ENCODE measurements at places on chromosomes 1 and 21. TPM values are rescaled to one million over a fixed set of nuclear protein-coding genes. Genes with fewer than 3 reads are reported as not detected.

GRCh38 chr1:169879034-169879840 lies 14.5 kb downstream of the SCYL3 start:
- DNase-seq: no peak

NRAS gene
- 36.6 TPM for total RNA-seq

DNA sequence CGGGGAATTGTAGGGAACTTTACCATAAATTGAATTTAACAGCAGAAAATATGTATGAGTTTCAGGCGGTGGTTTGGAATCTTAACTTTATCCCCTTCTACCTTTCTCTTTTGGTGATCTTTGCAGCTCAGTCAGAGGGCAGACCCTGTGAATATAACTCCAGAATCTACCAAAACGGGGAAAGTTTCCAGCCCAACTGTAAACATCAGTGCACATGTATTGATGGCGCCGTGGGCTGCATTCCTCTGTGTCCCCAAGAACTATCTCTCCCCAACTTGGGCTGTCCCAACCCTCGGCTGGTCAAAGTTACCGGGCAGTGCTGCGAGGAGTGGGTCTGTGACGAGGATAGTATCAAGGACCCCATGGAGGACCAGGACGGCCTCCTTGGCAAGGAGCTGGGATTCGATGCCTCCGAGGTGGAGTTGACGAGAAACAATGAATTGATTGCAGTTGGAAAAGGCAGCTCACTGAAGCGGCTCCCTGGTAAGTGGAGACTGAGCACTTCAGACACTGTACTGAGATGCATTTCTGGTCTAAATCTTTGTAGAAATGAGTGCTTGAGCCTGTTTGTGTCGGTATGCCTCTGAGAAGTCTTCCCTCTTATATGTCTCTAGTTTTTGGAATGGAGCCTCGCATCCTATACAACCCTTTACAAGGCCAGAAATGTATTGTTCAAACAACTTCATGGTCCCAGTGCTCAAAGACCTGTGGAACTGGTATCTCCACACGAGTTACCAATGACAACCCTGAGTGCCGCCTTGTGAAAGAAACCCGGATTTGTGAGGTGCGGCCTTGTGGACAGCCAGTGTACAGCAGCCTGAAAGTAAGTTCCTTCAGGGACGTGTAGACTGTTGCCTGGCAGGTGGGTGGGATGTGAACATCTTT lies 1.5 kb downstream of the CCN1 start:
- peak; percentile 90 for DNase-seq

DNA sequence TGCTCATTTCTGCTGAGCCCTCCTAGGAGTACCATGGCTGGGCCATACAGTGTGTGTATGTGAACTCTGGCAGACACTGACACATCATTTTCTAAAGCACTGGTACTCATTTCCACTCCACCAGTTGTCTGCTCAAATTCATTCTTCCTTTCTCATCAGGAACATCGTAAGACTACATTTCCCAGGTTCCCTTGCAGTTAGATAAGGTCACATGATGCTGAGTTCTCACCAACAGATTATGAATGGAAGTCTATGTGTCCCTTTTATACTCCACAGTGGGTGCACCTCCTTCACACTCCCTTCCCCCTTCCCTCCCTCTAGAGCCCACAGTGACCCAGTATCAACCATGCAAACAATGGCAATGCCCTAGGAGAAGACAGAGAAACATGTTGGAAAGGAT lies 38.3 kb upstream of the PAX7 start:
- DNase-seq: no peak

DNA sequence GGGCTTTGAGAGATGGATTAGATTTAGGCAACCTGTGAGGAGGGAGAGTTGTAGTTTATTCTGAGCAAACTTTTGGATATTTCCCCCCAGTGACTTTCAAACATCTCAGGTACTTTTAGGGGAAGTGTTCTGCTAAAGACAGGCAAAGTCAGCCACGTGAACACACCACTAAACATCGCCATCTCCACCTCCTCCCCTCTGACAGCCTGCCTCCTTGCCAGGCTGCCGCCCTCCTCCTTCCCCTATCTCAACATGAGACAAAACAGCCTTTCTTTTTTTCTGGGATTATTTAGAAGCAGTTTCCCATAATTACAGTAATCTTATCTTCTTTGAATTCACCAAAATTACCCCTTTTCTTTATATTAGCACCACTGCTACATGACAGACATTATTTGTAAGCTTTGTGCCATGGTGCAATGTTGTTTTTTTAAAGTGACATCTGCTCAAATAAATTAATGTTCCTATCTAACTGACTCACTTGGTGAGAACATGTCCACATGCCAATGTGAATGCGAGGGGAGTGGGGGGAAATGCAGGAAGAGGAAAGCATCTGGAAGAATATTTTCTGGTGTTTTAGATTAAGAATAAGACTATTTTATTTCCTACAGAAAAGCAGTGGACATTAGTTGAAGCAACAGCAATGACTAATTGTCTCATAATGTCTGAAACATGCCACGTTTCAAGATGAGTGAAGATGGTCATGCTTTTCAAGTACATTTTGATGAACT lies 147.8 kb upstream of the ATP1B1 start:
- DNase-seq: no peak

DNA sequence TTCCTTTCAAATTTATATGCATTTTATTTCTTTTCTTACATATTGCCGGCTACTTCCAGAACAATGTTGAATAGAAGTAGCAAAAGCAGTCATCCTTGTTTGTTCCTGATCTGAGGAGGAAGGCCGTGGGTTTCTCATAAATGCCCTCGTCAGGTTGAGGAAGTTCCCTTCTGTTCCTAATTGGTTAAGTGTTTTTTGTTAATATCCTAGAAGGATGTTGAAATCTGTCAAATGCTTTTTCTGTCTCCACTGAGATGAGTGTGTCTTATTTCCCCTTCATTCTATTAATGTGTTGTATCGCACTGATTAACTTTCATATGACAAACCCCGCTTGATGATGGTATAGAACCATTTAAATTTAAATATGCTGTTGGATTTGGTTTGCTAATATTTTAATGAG lies 15.4 kb downstream of the TTLL10 start:
- DNase-seq: no peak

KRTAP24-1 gene
- total RNA-seq: not detected

DNA sequence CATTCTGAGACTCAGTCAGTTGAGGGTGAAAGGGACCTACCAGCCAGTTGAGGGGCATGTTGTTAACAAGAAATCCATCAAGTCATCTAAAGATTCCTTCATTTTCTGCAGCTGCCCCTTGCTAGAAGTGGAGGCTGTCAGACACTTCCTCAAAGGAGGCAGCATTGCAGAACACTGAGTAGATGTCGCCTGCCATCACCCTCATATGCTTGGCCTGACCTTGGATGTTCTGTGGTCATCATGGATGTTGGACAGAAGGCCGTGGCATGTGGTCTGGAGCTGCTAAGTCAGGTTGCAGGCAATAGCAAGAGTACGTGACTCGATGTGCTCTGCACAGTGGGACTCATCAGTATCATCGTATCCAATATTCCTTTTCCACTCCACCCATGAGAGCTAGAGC lies 70.6 kb downstream of the GATAD2B start:
- no peak for DNase-seq

DNA sequence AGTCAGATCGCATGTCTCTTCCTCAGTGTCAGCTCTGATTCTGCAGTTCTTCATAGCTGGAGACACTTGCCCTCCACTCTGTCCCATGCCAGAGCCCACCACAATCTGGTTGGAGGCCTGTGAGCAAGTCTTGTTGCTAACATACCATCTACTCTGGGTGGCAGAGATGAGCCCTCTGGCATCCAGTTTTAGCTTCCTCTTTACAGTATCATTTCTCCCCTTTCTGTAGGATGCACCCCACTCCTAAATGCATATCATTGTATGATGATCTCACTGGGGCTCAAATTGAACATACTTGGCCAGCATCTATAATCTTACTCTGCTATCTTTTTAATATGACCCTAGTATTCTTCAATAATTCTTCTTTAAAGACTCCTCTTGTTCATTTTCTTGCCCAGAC lies 16.9 kb downstream of the PCNX2 start:
- no peak for DNase-seq

C4BPA gene
- total RNA-seq: 39.0 TPM

IPP gene
- 10.8 TPM for total RNA-seq

DNA sequence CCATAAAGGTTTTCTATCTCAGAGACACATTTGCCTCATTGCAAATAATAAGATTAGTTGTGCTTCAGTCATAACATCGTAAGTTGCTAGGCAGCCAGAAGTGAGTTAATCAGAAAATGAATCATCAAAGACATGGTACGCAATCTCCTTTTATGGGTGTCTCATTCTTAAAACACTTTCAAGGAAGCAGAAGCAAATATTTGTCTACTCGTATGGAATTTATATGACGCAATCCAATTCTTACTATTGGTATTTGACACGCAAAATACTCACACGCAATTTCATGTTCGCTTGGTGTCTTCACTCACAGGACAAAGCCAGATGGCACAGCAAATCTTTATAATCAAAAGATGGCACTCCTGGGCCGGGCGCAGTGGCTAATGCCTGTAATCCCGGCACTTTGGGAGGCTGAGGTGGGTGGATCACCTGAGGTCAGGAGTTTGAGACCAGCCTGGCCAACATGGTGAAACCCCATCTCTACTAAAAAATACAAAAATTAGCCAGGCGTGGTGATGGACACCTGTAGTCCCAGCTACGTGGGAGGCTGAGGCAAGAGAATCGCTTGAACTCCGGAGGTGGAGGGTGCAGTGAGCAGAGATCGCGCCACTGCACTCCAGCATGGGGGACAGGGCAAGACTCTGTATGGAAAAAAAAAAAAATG lies 56.4 kb downstream of the HLCS start:
- DNase-seq: no peak

NMNAT2 gene
- 0.15 TPM for total RNA-seq

- DNase-seq: no peak
Observed at GRCh38 chr1:184255560-184255959, 131.3 kb upstream of the C1orf21 start.

- DNase-seq: no peak
Observed at GRCh38 chr1:68644504-68644903, 147.6 kb upstream of the DEPDC1 start.

DNA sequence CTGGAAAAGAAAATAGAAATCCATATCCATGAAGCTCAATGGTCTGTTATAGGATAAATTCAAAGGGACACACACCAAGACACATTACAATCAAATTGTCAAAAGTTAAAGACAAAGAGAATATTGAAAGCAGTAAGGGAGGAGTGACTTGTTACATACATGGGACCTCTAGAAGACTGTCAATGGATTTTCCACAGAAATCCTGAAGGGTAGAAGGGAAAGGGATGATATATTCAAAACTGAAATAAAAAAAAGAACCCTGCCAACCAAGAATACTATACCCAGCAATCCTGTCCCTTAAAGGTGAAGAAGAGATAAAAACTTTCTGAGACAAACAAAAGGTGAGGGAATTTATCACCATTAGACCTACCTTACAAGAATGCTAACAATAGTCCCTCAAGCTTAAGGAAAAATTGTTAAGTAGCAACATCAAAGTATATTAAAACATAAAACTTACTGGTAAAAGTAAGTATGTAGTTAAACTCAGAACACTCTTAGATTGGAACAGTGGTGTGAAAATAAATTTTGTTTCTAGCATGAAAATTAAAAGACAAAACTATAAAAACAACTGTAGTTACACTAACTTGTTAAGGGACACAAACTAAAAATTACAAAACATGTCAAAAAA lies 103.2 kb upstream of the APP start:
- DNase-seq: no peak

CBR1 gene
- total RNA-seq: 322 TPM

DNA sequence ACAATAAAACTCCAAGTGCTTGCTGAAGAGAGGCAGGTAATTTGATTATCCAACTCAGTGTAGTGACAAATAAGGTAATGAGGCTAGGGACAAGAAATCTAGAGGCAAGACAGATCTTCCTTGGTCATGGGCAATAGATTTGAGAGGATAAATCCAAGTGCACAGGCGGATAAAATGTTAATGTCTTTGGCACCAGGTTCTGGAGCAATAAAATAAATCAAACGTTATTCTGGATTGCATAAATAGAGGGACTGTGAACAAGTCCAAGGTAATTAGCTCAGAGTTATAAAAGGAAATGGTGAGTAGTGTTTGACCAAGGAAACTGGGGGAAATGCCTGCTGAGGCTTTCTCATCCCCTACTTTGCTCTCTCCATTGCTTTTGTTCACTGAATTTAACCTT lies 329.3 kb upstream of the PROX1 start:
- no peak for DNase-seq

ARHGEF16 gene
- total RNA-seq: 13.1 TPM

GRCh38 chr1:169729991-169730390 lies 3.9 kb downstream of the SELE start:
- DNase-seq: no peak

SEC16B gene
- total RNA-seq: 2.1 TPM

- DNase-seq: peak; percentile 83
Observed at GRCh38 chr1:11898831-11899467, 27.3 kb downstream of the KIAA2013 start.

- no peak for DNase-seq
Observed at GRCh38 chr1:116580446-116581322, 9.9 kb upstream of the CD58 start.

DNA sequence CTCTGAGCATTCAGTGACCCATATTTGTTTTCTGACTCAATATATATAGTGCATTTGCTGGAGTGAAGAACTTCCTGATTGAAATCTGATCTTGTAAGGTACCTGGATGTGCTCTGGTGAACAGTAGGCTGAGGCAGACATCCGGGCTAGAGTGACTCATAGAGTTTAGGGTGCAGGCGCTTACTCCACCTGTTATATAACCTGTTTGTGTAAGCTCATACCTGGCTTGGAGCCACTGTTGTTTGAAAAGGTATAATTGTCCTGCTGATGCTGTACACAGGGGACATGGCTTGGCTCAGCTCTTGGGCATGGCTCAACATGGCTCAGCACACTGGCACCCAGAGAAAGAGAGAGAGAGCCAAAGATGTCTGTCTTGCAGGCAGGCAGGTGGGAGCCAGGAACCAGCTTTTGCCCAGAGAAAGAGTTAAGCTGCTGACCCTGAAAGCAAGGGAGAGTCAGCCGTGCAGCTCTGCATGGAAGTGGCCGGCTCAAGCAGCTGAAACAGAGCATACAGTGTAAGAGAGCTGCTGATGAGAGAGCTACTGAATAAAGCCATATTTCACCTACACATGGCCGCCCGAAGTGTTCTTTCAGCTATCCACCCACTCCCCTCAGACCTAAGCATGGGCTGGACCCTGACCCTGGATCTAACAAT lies 43.2 kb downstream of the GJA5 start:
- DNase-seq: no peak

- DNase-seq: no peak
Observed at GRCh38 chr21:35473496-35473895, 424.4 kb upstream of the RUNX1 start.

NKAIN1 gene
- total RNA-seq: not detected

HTR6 gene
- total RNA-seq: not detected

GRCh38 chr1:14716474-14716873 lies 118.0 kb downstream of the KAZN start:
- no peak for DNase-seq

S100A13 gene
- total RNA-seq: 82.2 TPM

EPHA2 gene
- total RNA-seq: 21.0 TPM

DNA sequence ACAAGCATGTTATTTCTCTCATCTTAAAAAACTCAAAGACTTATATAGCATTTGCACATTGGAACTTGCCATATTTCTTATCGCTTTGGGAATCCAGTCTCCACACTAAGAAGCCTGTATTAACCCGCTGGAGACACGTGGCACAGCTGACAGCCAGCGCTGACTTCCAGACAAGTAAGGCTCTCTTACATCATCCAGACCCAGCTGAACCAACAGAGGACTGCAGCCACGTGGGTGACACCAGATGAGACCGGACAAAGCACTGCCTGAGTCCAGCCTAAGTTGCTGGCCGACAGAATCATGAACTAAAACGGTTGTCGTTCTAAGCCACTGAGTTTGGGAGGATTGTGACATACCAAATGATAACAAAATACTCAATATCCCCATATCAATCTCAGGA lies 6.3 kb upstream of the CD247 start:
- DNase-seq: no peak

GRCh38 chr21:38751379-38752050 lies 54.2 kb upstream of the ETS2 start:
- peak; percentile 85 for DNase-seq
